Left colon (tissue), 2 donors: ENCODE measurements at places on chromosomes 5 and 9. TPM values are rescaled to one million over a fixed set of nuclear protein-coding genes. Genes with fewer than 3 reads are reported as not detected.

GRCh38 chr5:42592401-42593140 lies 164.0 kb upstream of the CCDC152 start:
- no peak for DNase-seq

DNA sequence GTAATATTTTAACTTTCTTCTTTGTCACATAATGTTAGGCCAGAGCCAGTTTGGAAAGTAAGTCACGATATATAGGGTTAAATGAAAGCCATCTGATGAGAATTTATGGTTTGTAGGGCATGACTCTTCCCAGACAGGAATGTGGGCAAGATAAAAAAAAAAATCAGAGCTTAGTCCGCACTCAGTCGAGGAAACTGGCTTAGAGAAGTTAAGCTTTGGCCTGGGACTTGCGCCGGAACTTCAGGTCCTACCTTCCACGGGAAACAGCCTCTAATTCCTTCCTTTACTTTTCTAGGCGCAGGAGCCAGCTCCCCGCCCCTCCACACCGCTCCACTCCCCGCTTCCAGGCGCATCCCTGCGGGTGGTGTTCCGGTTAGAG lies 475 bp downstream of the DDX31 start:
- DNase-seq: no peak

- DNase-seq: no peak
Measured at GRCh38 chr9:17315341-17315740, 180.5 kb downstream of the CNTLN start.

- DNase-seq: no peak
Measured at GRCh38 chr9:136090056-136090735, 4.9 kb downstream of the NACC2 start.

GRCh38 chr9:113624721-113625120 lies 161.2 kb downstream of the RGS3 start:
- no peak for DNase-seq

DNA sequence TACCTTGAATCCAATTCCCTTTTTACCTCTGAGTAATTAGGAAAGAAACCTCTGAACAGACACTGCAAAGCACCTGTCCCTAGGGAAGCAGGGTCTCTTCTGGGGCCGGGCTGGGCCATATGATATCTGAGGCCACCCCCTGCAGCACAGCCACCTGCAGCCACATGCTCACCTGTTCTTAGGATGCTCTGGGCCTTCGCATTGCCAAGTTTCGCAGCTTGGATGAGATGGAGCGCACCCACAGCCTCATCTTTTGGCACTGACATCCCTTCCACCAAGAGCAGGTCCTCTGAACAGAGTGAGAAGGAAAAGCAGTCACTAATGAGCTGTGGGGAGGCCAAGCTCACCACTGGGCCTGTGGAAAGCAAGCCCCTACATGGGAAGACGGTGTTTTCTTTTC lies 27.3 kb downstream of the CLTA start:
- no peak for DNase-seq

DNA sequence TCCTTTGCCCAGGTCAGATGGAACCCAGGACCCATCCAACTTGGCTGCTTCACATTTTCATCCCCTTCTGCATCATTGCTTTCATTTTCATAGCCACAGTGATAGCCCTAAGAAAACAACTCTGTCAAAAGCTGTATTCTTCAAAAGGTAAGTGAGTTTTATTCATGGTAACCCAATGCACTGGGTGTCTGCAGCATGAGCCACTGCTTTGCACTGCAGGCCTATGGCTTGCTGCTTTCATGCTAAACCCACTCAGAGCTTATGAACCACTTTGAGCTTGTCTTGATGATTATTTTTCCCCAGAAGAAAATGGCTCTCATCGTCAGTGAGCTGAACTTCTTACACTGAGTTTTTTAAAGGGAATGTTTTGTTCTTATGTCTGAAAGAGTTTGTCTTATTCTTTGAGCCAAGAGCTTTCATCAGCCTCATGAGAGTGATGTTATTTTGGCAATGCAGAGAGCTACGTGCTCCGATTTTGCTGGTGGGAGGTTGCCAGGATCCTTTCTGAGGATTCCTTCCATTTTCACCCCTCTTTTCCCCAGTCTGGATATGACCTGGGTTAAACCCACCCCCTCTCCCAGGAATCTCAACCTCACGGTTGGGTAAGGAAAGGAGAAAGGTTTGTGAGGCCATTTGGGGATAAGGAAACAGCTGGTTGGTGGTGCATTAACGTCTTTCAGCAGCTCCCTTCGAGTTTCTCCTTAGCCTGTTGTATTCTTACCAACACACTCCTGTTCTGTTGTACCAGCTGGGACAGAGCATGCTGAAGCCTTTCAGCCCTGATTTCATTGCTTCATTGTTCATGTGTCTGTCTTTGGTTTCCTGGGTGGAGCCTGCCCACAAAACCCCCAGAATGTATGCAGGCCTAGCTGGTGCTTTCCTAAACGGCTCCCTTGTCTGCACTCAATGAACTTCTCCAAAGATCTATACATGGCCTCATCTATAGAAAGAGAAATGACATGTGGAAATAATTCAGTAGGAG lies 47.6 kb downstream of the PDCD1LG2 start:
- no peak for DNase-seq

- no peak for DNase-seq
Measured at GRCh38 chr5:145027286-145027685, 807.9 kb downstream of the PRELID2 start.

DNA sequence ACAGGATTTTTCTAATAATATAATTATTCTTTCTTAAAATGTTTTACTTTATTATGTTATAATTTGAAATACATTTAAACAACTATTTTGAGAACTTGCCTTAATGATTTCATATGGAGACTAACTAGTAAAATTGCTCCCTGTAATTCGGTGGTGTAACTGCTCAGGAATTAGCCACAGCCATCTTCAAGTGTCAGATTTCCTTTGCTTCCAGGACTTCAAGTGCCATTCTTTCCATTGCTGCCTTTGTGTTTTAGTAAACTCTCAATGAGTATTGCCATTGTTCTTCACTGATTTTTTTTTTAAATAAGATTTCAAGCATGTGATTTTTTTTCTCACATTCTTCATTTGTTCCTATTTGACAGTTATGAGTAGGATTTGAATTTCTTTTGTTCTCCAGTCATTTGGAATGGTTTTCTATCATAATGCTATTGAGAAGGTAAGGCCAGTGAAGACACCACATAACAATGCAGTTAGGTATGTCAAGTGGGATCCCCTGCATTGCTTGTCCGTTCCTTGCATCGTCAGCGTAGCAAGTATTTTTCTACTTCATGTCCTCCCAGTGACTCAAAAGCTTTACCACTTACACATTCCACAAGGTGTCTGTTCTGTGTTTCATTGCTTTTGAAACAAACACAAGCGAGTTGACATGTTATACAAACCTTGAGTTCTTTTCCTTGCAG lies 83.7 kb downstream of the LNPEP start:
- DNase-seq: no peak

- DNase-seq: no peak
Measured at GRCh38 chr5:8701251-8701650, 832.3 kb downstream of the MTRR start.

DNA sequence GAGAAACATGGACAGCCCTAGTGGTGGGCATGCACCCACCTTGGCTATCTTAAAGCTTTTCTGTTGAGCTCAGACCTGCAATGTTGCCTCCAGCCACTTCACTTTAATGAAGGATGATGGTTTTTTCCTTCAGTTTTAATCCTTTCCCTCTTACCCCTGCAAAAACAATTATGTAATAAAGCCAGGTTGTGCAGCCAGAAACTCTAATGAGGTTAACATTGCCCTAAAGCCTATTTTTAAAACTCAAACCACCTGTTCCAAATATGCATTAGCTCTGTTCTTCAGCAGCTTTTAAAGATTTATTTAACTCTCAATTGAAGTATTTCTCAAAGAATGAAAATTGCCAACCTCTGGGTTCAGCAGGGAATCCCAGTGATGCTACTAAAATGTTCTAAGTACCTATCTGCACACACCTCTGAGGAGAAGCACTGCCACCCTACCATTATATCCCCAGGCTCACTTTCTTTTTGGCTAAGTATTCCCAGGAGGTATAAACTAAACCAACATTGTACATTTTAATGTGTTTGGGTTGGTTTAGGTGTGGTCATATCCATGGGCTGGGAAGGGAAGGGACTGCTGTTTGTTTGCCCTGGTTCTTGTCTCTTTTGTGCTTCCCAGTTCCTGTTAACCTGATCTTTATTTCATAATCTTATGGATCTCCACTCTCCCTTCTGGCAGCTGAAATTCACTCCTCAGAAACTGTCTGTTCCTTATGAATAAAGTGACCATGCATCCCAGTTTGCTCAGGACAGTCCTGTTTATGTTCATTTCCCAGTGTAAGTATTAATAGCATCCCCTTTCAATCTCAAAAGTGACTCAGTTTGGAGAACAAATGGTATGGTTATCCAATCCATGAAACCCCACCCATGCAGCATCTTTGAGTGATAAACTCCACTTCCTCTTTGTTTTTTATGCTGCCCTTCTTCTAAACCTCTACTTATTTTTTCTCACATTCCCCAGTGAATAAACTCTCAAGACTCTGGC lies 251.7 kb downstream of the RAB3C start:
- DNase-seq: no peak

GRCh38 chr9:84485539-84485938 lies 145.0 kb upstream of the SLC28A3 start:
- DNase-seq: no peak

- DNase-seq: no peak
Measured at GRCh38 chr5:135154197-135154596, 120.2 kb upstream of the PITX1 start.

GRCh38 chr5:73528248-73528647 lies 30.0 kb downstream of the BTF3 start:
- no peak for DNase-seq

- DNase-seq: no peak
Measured at GRCh38 chr5:52690236-52690768, 97.4 kb upstream of the ITGA1 start.

- no peak for DNase-seq
Measured at GRCh38 chr9:137575364-137575715, 3.4 kb downstream of the DPH7 start.

DNA sequence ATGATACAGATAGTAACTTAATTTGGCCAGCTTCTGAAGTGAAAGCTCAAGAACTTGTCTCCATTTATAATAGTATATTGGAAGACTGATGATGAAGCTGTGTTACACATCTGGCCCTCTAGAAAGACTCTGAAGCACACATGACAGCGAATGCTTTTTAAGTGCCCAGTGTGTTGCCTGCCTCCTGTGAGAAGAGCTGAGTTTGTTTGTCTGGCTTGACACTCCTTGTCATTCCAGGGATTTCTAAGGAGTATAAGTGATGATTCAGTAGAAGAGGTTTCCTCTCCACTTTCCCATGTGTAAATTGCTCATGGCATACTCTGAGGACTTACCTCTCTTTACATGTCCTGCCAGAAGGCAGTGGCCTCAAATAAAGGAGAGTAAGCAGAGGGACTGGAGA lies 30.4 kb upstream of the LRRTM2 start:
- DNase-seq: no peak

DNA sequence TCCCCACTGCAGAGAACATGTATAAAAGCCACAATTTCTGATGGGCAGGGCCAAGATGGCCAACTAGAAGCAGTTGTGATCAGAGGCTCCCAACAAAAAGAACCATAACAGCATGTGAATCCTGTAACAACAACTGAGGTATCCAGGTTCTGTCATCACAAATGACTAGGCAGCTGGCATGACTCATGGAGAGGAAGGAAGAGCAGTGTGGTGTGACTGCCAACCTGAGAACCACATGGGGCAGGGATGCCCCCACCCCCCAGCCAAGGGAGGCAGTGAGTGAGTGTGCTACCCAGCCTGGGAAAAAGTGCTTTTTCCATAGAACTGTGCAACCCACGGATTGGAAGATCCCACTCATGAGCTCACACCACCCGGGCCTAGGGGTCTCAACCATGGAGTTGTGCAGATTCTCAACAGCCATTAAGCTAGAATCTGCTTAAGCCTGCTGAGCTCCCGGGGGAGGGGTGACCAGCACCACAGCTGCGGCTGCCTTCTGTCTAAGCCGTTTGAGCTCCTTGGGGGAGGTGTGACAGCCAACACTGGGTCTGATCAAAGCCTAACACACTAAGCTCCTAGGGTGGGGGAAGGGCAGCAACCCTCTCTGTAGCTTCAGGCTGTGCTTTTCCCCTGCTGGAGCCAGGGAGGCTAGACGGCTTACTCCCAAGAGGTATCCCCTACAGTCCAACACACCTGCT lies 80.1 kb upstream of the DMAC1 start:
- DNase-seq: no peak

DNA sequence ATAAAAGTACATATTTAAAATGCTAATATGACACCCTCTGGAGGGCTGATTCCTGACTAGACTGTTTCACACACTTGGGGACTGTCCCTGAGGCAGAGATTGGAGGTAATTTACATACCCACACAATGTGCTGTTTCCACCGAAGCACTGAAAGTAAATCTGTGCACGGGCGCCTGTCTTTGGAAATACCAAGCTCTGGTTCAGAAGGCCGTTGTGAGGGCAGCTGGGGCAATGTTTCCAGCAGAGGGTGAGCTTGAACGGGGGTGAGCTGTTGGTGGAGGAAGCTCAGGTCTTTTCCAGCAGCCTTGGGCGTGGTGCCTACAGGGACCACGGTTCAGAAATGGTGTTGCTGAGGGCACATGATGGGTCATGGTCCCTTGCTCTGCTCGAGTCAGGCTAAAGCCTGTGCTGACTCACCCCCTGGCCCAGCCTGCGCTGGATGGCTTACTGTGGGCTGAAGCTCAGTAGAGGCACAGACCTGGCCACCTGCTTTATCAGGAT lies 25.8 kb upstream of the HMCN2 start:
- DNase-seq: no peak

DNA sequence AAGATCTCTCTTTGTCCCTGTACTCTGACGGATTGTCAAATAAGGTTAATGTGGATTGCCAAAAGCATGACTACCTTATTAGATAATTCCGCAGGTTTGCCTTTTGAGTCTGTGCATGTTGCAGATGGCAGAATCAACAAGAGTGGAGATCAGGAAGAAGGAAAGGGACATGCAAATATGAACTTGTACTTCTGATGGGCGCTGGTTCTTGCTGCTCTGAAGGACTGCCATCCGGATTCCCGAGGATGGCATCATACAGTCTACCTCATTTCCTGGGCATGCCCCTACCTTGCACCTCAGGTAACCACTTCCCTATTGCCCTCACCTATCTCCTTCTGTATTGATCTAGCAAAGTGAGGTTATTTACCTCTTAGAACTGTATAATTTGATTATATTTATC lies 504.2 kb downstream of the ACTL7B start:
- no peak for DNase-seq

ELAVL2 gene
- total RNA-seq: 0.47 TPM

TLX3 gene
- total RNA-seq: not detected

PCA3 gene
- not detected for total RNA-seq

NMUR2 gene
- not detected for total RNA-seq

SLC22A4 gene
- total RNA-seq: 3.8 TPM

PDE6A gene
- 4.7 TPM for total RNA-seq

ALDH7A1 gene
- 50.5 TPM for total RNA-seq

GPR150 gene
- 0.37 TPM for total RNA-seq

C5orf52 gene
- total RNA-seq: 3.6 TPM
